CD4-positive, alpha-beta T cell treated with Interleukin-4 for 4 hours (primary cell): ENCODE measurements at places on chromosomes 3 and 15.
A peak's percentile ranks its signal among the peaks of the same experiment; 100 is the strongest.

GRCh38 chr3:114632757-114633424 lies 339.1 kb downstream of the TIGIT start:
- no peak for DNase-seq

- no peak for DNase-seq
These were observed 287.5 kb upstream of the ROBO1 start for GRCh38 chr3:80055306-80055705.

GRCh38 chr3:48432411-48433371 lies 2.8 kb upstream of the PLXNB1 start:
- no peak for DNase-seq

DNA sequence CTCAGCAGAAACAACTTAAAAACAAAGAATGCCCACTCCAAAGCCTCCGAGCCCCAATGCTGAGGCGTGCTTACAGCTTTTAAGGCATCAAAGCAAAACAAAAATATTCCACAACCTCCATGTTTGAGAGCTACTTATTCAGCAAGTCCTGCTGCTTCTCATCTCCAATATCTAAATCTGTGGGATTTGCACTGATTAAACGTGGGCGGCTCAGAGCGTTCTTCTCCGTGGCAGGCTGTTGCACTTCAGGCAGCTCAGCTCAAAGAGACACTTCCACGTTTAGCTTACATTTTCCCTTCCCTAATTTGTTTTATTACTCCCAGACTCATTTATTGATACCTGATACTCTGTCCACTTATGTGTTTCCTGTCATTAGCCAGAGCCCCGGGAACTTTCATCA lies 282.6 kb upstream of the MCTP2 start:
- no peak for DNase-seq

GRCh38 chr3:64120876-64121275 lies 97.6 kb upstream of the PSMD6 start:
- DNase-seq, result no peak

DNA sequence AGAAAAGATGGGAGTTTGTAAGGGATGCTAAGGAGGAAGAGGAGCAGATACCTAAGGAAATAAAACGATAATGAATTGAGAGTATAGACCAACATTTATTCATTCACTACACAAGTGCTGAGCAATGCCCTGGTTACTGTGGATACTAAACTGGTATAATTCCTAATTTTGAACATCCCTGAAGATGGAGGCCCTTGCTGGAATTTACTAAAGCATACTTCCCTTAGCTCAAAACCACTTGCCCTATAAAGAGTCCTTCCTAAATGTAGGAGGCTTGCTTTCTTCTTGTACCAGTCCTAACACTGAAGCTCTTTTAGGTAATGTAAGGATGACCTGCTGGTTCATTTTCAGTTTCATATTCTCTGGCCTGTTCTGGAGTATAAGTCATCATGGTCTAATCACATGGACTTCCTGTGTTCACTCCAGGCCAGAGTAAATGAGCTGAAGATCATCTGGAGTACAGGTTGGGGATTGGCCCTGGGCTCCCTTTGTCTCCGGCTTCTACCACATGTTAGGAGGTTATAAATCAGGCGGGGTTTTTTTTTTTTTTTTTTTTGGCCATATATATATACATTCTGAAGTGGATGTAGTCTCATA lies 40.1 kb upstream of the MTMR10 start:
- no peak for DNase-seq

DNA sequence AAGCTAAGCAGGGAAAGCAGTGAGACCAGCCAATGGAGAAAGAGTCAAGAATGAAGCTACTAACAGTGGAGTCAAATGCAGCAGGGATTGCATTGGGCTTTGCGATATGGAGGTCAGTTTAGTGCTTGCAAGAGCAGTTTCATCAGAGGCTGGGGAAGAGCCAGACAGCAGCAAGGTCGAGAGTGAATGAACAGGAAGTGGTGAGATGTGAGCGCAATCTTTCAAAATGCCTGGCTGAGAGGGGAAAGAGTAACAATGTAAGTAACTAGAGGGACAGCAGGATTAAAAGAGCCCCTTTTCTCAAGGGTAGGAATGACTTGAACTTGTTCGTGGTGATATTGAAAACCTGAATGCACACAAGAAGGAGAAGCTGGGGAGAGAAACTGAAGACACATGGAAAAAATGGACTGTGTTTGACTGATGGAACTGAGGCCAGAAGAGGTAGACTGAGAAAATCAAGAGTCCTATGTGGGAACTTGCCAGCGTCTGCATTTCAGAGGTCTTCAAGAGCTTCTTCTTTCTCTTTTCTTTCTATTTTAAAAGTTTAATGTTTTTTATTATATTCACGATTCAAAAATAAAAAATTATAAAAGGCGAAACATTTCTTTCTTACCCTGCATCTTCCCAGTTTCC lies 30.6 kb upstream of the GPR160 start:
- peak; percentile 22 for DNase-seq

DNA sequence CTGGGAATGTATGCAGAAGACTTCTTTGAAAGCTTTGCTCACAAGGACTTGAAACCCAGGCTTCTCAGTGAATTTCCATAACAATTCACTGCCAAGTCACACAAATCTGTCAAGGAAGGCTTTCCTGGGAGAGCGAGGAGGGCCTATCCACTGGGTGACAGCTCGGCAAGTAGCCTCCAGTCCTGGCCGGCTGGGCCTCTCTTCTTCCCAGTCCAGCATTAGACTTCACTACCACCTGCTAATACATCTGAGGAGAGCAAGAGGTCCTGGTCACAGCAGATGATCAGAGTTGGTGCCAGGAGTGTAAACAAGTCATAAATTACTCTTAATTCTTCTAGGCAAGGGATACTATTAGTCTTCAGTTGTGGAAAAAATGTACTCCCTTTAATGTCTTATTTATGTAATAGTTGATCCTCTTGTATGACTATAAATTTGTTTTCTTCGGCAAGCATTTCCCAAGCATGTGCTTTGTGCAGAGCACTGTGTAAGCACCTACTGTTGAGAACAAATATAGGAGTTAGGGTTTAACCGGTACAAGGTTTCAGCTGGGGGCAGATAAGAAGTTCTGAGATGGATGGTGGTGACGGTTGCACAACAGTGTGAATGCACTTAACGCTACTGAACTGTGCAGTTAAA lies 162.9 kb downstream of the VGLL4 start:
- no peak for DNase-seq

GRCh38 chr3:71701251-71701762 lies 23.9 kb downstream of the EIF4E3 start:
- no peak for DNase-seq
